ENCODE measurements at places on chromosomes 16 and 17.

GRCh38 chr17:83183951-83184506 is 104.6 kb downstream of the METRNL start:
- no peak for DNase-seq

GRCh38 chr16:52819808-52820207 is 232.9 kb downstream of the CHD9NB start:
- no peak for DNase-seq

DNA sequence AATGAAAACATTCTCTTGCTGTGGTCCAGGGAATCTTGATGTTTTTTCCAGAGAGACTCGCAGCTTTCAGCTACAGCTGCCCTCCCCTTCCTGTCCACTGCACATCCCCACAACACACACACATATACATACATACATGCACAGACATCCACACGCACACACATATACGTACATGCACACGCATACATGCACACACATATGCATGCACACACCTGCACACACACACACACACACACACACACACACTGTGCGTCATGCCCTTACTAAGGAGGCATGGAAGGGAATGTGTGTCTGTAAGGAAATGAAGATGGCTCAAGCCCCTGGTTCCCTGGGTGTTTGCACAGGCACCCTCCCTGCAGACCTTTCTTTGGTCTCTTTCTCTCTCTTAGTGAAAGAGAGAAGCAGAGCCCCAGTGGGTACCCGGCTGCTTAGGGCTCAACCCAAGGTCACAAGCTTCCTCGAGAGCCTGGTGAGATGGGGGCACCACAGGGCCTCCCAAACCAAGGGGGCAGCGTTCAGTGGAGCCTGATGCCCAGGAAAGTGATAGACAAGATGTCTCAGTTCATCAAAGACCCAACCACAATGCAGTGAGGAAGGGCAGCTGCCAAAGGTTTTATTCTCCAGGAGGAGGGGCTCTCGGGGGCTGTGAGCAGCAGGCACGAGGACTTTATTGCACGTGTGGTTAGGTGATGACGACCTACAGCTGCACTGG is 33.3 kb downstream of the TNFRSF13B start:
- DNase-seq, result no peak

DNA sequence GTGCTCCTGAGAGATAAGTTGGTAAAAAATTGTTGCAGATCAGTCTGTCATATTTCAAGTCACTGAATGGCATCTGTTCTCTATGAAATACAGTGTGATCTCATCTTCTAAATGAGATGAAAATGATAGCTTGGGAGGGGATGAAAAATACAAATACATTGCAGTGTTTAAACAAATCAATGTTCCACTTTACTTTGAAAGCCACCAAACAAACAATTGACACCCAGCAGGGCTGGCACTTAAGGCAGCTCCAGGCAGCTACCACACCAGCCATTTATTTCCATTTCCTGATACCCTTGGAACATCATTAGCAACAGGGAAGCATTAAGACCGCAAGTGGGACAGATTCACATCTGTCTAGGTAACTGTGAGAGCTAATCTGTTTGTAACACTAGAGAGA is 827.6 kb upstream of the KIF2B start:
- DNase-seq, result no peak

- no peak for DNase-seq
Observed at GRCh38 chr16:88389621-88390160, 6.9 kb downstream of the ZNF469 start.

GRCh38 chr16:73047221-73047535 is 750 bp downstream of the ZFHX3 start:
- no peak for DNase-seq

GRCh38 chr16:13587181-13587580 is 332.8 kb upstream of the ERCC4 start:
- no peak for DNase-seq

DNA sequence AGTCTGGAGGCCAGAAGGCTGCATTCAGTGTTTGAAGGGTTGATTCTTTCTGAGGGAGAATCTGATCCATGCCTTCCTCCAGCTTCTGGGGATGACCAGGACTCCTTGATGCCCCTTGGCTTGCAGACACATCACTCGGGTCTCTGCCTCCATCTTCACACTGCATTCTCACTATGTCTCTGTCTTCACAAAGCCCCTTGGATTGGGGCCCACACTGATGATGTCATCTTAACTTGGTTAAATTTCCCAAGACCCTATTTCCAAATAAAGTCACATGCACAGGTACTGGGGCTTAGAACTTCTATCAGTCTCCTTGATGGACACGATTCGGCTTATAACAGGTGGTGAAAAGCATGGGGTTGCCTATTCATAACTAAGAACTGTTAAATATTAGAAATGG is 112.1 kb upstream of the MYOCD start:
- DNase-seq, result no peak

DNA sequence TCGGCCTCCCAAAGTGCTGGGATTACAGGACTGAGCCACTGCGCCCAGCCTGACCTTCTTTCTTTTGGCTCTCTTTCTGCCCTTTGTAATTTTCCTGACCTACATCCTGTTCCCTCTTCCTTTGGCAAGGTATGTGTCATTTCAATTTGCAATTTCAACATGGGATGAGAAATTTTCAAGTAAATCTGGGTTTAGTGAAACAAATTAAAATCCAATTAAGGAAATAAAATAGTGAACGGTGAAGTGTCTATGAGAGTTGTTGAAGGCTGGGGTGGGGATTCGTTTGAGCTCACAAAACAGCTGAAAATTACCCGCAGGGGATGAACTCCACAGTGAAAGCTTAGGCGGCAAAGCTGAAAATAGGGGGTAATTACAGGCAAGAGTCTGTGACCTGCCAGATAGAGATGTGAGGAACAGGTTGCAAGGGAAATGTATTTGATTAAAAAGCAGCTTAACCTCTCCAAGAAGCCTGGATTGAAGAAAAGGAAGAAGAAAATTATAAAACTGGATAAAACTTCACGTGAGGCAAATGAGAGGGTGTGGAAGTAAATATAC is 277.7 kb downstream of the UTP18 start:
- DNase-seq, result no peak

GRCh38 chr17:7496470-7497183 is 12.5 kb downstream of the POLR2A start:
- DNase-seq, result no peak

- DNase-seq, result peak; percentile 11
Observed at GRCh38 chr16:739560-740458, 988 bp downstream of the CIAO3 start.

- no peak for DNase-seq
Observed at GRCh38 chr17:9936095-9936494, 31.0 kb upstream of the RCVRN start.

GRCh38 chr17:82049106-82049505 is 2.5 kb downstream of the RFNG start:
- DNase-seq, result no peak

DNA sequence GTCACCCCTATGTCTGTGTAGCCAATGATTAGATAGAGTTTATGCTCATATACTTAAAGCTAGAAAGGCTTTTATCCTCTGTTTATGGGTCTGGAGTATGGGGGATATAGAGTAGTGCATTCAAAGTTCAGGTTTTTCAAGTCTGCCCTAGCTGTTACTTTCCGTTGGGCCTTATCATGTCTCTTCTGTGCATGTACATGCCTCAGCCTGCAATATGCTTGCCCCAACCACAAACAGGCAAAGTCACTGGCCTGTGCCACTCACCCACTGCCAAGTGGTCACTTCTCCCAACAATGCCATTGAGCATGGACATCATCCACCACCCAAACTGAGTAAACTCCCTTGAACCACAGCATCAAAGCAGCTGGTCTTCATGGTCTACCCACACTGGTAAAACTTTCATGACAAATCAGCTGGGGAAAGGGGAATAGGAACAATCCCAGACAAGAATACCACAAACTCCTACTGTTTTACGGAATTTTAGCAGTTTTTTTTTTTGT is 70.3 kb upstream of the C17orf78 start:
- DNase-seq, result no peak

- no peak for DNase-seq
Observed at GRCh38 chr17:422196-422930, 69.8 kb upstream of the RPH3AL start.

DNA sequence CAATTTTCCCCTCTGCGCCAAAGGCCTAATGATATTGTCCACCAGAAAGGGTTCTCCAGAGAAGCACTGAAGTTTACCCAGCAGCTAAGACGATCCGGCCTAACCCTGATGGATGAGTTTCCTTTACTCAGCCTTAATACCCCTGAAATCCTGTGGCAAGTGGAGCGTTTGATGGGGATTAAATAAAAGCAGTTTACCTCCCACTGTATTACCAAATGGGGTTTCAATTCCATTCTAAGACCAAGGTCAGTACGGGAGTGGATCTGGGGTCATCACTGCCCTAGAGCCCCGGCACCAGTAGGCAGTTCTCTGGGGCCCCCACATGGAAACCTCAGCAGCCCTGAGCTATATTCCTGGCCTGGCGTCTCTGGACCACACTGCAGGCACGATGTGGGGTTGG is 97.1 kb upstream of the NOL11 start:
- DNase-seq, result no peak

- no peak for DNase-seq
Observed at GRCh38 chr17:41959336-41960095, 7.1 kb upstream of the CNP start.

DNA sequence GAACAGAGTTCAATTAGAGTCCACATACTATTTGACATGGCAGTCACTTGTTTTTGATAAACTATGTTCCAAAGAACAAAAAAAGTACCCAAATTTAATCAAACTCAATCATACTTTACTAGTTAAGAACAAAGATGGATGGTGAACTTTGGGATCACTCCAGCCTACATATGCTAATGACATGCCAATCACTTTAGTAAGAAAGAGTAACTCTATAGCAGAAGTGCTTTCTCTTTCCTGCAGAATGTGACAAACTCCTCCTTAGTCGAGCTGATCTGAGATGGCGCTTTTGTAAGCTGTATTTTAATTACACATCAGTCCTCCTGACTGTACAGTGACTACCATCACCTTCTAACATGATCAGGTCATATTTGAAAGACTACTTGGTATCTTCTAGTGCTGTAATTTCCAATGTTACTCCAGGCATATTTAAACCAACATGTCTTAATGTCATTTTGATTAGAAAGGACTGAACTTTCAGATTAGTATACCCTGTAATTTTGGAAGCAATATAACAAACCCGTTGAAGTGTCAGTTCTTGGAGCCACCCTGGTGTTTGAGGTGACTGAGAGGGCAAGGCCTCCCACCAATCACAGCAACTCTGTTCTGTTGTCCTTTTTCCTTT is 4.1 kb downstream of the NETO2 start:
- no peak for DNase-seq

DNA sequence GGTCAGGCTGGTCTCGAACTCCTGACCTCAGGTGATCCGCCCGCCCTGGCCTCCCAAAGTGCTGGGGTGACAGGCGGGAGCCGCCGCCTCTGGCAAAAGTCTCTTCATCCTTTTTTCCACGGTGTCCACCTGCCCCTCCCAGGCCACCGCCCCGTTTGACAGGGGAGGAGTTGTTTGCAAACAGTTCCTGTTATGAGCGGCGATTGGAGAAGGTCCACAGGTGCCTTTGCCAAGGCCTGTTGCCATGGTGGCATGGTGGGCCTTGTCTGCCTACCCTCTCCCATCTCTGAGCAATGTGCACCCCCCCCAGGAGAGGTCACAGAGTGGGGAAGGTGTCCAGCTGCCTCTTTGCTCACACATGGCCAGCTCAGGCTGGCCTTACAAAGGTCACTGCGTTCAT is 16.0 kb upstream of the RAP1GAP2 start:
- DNase-seq, result no peak

GRCh38 chr17:31393749-31394146 is 2.3 kb downstream of the RAB11FIP4 start:
- DNase-seq, result no peak

DNA sequence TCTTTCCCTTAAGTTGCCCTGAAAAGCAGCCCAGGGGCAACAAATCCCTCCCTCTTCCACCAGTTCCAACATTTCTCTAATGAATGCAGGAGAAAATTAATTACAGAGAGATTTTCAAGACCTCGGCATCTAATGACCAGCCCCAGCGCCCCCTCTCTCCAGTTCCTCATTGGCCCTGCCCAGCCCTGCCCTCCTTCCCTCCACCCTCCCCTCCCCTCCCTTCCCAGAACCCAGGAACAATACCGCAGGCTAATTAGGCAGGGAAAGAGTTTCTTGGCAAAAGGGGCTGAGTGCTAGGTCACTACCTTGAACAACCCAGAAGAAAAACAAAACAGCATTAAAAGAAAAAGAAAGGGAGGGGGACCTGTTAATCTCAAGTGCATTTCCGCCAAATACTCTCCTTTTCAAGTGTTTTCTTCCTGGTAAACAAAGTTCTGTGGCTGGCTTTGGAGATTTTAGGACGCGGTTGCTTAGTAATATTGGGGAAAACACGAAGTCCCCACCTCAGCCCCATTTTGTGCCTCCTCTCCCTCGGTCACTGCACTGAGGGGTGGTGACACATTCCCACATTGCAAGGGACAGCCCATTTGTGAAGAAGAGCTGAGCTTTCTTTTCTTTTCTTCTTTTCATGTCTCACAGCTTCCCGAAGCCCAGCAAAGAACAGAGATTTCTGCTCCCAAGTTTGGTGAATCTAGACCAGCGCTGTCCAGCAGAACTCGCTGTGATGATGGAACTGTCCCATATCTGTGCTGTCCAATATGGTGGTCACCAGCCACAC is 215.4 kb downstream of the SOX9 start:
- no peak for DNase-seq

DNA sequence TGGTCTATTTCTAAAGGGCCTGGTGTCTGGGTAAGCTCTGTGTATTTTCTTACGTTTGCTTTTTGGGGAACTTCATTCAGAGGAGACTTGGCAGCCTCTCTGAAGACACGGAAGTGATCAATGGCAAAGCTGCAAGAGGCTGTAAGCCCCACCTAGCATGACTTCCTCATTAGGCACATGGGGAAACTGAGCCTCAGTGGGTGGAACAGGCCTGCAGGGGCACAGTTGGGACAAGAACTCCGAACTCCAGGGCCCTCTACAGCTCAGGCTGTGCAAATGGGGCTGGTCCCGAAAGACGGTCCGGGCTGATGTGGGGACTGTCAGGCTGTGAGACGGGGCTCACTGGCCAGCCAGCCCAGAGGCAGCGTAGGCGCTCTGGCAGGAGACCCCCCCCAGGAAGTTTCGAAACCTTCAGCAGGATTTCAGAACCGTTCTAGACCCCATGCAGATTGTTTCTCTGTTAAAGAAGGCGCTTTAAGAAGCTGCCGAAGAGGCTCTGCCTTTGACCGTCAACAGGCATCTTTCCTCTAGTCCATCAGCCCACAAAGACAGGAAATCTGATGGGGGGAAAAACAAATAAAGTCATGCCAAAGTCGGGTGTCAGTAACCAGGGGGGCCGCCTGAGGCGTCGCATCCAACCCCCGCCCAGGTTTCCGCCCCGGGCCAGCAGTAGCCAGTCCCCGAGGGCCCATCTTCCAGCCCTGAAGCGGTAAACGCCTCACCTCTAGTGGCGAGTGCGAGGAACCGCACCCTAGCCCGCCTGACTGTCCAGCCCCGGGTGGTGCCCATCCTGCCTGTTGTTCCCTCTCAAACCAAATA is 79.8 kb upstream of the TBC1D3K start:
- no peak for DNase-seq

Measured in T-helper 17 cell (primary cell).